ENCODE measurements at places on chromosomes 1 and 21.

DNA sequence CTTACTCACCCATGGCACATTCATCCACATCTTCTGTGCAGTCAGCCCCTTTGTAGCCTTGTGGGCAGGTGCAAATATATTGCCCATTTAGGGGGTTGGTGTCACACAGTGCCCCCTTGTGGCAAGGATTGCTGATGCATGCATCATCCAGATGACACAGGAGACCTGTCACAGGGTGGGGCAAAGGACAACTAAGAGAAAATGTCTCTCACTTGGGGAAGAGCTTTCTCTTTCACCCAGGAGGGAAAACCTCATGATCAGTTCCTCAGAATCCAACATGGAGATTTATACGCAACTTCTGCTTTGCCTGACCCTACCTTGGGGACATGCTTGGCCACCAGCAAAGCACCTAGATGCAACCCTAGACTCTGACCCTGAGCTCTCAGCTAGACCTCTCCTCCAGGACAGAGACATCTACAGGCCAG, 71.8 kb upstream of the ADAM30 start:
- DNase-seq: peak; percentile 83

- DNase-seq: no peak
These were observed 4.2 kb downstream of the S100A12 start for GRCh38 chr1:153371231-153371630.

DNA sequence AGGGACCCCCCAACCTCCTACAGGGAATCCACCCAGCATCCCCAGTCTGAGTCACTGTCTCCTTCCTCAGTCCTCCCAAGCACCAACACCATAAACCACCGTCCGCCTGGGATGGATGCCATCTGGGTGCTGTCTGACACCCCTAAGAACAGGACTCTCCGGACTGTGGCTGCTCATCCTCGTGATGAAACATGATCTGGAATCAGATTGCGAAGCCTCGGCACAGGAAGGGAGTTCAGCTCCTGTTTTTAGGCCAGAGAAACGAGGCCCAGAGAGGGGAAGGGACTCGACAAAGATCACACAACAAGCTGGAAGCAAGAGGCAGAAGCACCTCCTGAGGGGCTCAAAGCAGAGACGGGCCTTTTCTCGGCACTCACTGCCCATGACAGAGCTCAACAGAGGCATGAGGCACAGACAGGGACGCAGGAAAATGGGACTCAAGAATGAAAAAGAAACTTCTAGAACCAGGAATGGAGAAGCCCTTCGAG, 8.4 kb downstream of the KCNN3 start:
- DNase-seq: no peak

DNA sequence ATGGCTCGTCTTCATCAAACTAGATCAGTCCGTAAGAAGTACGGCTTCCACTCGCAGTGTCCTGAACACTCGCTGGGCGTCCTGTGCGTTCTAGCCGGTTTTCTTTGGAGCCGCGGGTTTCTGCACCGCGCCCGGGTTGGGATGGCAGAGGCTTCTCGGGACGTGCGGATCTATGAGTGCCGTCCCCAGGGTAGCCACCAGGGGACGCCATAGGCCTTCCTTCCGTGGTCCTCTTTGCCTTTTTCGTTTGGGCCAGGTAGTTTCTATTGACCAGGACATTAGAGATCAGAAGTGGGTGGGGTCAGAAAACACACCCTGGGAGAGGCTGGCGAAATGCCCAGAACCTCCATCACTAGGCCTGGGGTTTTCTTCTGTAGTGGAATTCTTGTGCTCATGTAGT, 273.8 kb downstream of the FAM72C start:
- peak; percentile 65 for DNase-seq

DNA sequence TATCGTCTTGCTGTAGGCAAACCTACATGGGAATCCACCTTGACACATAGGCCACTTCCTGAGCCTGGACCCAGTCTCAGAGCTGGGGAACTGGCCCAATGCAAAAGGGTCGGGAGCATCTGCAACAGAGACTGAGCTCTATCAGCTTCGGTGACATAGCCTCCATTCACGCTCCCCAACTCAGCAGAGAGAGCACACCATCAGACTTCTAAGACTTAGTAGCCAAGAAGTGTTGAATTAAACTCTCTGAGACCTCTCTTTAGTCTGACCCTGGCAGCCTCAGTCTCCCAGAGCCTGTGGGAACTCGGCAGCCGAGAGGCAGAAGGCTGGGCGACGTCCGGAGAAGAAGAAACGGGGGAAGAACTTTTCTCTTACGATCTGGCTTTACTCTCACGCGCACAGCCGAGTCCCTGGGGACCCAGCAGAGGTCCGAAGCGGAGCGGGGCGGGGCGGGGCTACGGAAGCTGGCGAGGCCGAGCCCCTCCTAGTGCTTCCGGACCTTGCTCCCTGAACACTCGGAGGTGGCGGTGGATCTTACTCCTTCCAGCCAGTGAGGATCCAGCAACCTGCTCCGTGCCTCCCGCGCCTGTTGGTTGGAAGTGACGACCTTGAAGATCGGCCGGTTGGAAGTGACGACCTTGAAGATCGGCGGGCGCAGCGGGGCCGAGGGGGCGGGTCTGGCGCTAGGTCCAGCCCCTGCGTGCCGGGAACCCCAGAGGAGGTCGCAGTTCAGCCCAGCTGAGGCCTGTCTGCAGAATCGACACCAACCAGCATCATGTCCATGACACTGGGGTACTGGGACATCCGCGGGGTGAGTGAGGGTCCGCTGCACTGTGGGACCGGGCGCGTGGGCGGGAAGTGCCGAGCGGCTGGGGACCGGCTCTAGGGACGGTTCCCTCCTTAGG, at the start of gene GSTM4:
TSS of gene GSTM4 (plus strand) at position 485 of the 905 bp plus-strand sequence. CDS start at position 776, 291 bp downstream.
- DNase-seq: peak; percentile 76

DNA sequence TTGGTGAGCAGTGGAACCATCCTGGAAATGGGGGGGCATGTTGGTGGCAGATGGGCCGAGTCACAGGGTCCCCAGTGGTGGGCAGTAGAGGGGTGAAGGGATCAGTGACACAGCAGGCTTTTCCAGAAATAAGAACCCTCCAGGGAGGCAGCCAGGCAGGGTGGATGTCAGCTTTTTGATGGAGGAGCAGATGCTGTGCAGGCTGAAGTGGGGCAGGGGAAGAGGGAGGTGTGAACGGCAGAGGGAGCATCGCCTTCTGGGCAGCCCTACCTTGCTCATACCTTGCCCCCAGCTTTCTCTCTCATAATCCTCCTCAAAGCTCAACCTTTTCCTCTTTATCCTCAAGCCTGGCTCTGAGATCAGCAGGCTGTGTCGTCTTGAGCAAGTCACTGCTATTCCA, 131.8 kb upstream of the IPO9 start:
- no peak for DNase-seq

Measured in erythroblast (primary cell).